ENCODE measurements at places on chromosomes 12 and 14.
A peak's percentile ranks its signal among the peaks of the same experiment; 100 is the strongest.

DNA sequence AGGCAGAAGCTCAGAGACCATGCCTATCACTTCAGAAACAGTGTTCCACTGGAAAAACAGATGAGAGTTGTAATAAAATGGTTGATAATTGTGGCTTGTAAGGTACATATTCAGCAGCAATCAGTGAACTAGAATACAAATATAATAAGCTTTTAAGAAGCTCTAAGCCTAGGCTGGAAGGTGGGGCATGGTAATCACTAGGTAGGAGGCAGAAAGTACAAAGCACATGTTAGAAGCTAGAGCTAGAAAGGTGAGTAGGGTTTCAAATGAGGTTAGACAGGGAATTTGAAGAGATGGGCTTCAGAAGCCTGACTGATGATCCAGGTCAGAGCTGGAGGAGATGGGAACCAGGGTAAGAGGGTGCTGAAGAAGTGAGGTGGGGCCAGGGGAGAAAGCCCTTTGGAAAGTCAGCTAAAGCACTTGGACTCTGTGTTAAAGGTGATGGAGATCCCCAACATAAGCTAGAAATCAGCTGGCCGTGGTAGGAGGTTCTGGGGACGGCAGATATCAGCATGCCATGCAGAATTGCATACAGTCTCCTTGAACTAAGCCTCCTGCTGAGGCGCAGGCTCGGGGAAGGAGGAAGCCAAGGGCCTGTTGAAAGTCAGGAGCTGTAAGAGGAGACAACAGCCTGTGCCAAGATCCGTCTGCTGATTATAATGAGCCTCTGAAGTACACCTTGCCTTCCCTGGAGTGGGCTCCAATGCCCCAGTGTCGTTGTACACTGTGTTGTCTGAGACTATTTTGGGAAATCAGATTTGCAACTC, 659.4 kb downstream of the BCL11B start:
- DNase-seq = peak; percentile 24

GRCh38 chr12:15839682-15840081, 42.5 kb upstream of the STRAP start:
- DNase-seq = no peak

DNA sequence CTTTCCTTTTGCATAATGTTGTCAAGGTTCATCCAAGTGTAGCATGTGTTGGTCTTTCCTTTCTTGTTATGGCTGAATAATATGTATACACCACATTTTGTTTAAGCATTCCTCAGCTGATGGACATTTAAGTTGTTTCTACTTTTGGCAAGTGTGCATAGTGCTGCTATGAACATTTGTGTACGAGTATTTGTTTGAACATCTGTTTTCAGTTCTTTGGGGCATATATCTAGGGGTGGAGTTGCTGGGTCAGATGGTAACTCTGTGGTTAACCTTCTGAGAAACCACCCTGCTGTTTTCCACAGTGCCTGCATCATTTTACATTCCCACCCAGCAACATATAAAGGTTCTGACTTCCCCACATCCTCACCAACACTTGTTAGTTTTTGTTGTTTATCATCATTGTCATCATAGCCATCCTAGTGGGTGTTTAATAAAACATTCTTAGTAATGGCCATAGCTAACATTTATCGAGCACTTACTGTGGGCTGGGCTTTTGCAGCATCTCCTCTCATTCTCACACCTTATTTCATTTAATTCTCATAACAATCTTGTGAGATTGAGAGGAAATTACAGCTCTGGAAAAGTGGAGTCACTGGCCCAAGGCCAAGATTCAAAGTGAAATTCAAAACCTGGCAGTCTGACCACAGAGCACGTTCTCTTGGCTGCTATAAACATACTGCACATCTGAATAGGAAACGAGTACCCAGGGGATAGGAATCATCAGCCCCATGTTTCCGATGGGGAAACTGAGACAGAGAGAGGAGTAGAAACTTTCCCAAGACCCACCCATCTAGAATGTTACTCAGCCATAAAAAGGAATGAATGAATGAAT, 193.6 kb downstream of the KSR2 start:
- peak; percentile 32 for DNase-seq

GRCh38 chr12:81533054-81533453, 226.1 kb downstream of the PPFIA2 start:
- DNase-seq = no peak

- DNase-seq = peak; percentile 58
Measured at GRCh38 chr12:6695313-6696045, 5.1 kb downstream of the PIANP start.

DNA sequence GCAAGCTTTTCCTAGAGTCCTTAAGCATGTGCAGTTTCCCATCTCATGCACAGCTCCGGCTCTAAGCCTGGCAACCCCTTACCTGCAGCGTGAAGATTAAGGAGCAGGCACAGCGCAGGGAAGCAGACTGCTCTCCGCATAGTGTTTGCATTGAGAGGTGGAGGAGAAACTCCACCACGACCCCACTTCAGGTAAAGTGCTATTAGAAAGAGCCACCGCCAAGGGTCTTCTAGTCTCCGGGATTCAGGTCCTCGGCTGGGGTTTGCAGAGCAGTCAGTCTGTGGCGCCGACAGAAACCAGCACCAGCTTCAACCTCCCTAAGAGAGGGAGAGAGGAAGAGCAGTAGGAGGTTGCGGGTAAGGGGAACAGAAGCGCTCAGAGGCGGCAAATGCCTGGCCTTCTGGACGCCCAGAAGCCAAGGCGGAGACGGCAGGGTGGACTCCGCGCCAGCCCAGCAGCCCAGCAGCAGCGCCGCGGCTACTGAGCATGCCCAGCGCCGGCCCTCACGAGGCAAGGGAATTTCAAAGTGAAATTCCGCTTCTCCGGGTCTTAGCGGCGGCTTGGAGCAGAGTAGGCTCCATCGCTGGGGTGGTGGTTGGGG, at the start of gene PTPRR:
PTPRR (minus strand) TSS at position 488 of the 601 bp plus-strand sequence; CDS start at position 140, 348 bp downstream.
- DNase-seq = no peak
